NCI-H524 treated with DMSO at 0.1 percent for 48 hours (cell line): ENCODE measurements at places on chromosomes 11 and 22.
A peak's percentile ranks its signal among the peaks of the same experiment; 100 is the strongest.

- DNase-seq = no peak
Observed at GRCh38 chr11:57379732-57380131, 1.2 kb downstream of the PRG3 start.

DNA sequence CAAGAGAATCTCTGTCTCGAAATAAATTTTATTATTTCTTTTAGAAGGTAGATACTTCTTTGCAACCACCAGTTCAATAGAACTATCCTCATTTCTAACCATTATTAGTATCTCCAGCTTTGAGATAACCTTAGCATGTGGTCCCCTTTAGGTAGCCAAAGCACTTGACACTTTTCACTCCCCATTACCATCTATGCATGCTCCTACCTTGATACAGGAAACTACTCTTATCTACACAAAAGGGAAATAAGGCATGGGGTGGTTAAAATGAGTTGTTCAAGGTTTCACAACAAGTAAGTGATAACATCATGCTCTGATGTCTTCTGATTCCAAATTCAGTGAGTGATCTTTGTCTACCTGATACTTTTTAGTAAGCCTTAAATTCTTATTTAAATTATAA, 308.2 kb upstream of the CHORDC1 start:
- no peak for DNase-seq

- DNase-seq = no peak
Observed at GRCh38 chr11:10461276-10461790, 6.3 kb downstream of the AMPD3 start.

- no peak for DNase-seq
Observed at GRCh38 chr11:59368238-59369022, 9.7 kb downstream of the OR5AN1 start.

GRCh38 chr22:29569011-29569678, 11.8 kb downstream of the NIPSNAP1 start:
- DNase-seq = no peak

GRCh38 chr11:103659206-103659618, 377.2 kb upstream of the DDI1 start:
- DNase-seq = no peak

- no peak for DNase-seq
Observed at GRCh38 chr11:31001427-31001826, 368.1 kb downstream of the DCDC1 start.

DNA sequence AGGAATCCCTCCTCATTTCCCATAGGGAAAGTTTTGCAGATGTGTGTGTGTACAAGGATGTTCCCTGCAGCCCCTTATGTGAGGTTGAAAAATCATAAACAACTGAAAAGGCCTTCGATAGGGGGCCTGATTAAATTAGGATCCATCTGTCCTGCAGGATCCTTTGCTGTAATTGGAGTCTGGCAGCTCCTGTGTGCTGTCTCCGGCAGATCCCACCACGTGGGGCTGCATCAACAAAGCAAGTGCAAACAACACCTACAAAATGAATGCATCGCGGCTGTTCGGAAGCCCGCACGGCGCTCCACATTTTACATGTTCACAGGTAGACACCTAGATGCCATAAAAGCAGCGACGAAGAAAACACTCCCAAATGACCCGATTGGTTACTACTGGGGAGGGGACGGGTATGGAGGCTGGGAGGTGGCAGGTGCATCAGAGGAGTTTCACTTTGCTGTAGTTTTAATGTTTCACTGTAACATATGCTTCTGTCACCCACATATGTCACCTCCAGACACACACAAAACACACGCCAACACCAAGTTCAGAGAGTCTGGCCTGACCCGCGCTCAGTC, 52.2 kb downstream of the NFAM1 start:
- DNase-seq = peak; percentile 64

DNA sequence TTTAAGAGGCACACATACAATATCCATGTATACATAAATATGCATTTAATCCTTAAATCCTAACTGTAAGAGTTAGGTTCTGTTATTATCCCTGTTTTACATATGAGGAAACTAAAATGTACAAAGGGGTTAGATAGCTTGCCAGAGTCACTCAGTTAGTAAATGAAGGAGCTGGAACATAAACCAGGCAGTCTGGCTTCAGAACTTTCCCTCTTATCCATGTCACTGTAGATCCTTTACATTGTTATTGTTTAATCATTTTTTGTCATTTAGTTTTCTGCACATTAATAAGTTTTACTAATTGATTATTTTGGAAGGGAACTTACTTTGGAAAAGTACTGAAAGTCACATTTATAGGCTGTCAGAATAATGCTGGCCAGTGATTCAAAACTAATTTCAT, 282.4 kb downstream of the TMEM135 start:
- no peak for DNase-seq

DNA sequence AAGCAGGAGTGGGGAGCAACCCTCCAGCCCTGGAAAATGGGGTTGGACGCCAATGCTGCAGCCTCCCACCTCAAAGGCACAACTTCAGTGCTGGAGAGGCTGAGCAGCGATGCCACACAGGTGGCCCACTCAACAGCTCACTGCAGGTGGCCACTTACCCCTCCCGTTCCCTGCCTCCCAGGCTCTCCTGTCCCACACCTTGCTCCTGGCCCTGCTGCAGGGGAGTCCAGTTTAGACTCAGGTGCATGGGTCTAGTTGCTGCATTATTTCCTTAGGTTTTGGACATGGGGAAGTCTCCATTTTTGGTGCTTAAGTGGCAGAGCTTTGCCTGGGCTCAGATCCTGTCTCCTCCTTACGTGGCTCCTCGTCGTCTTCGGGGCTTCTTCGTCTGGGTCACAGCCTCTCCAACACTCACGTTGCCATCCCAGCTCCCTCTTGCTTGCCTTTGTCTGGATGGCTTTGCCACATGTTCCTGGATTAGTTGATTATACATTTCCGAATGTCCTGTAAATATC, 898.3 kb downstream of the BRD1 start:
- no peak for DNase-seq

GRCh38 chr11:7967097-7967496, 1.9 kb upstream of the NLRP10 start:
- DNase-seq = no peak

GRCh38 chr11:46537537-46538295, 56.1 kb downstream of the AMBRA1 start:
- DNase-seq = peak; percentile 53

- no peak for DNase-seq
Observed at GRCh38 chr22:23913306-23913660, 19.1 kb downstream of the MIF start.

GRCh38 chr11:12995188-12995587, 13.9 kb upstream of the RASSF10 start:
- no peak for DNase-seq

- peak; percentile 68 for DNase-seq
Observed at GRCh38 chr11:29319210-29319609, 697.6 kb downstream of the KCNA4 start.
